AG04450 (cell line): ENCODE measurements at places on chromosomes 11 and 22. TPM values are rescaled to one million over a fixed set of nuclear protein-coding genes. Genes with fewer than 3 reads are reported as not detected.

- DNase-seq: peak; percentile 2
Observed at GRCh38 chr11:13073119-13073981, 64.2 kb downstream of the RASSF10 start.

DSCAML1 gene
- polyA plus RNA-seq: not detected in 2 replicates

DNA sequence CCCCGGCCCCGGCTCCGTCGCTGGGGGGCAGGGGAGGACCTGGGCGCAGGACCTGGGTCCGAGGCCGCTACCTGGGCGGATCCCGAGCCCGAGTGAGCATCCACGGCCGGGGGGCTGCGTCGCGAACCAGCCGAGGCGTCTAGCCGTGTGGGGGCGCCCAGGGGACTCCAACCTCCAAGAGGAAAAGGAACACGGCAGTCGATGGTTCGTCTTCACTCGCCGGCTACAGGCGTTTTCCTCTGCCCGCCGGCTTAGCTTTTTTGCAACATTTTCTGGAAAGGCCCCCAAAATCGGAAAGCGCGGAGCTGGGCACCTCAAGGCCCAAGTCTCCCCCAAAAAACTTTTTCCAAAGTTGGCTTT, 666 bp downstream of the PDGFB start:
- no peak for DNase-seq

B3GAT1 gene
- polyA plus RNA-seq: not detected in 2 replicates

DNA sequence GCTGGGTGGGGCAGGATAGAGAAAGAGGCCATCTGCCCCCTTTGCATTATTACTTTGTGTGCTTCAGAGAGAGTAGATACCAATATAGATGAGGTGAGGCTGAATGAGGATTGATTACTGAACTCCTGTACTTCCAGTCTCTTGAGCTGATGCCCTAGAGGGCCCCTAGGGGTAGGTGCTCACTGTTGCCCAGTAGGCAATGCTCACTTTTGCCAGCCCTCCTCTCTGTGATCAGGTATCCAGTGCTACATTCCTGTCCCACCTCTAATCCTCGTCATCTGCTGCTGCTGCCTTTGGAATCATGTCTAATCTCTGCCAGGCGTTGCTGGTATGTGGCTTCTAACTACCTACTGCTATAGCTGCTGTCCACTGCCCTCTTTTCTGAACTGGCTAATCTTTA, 57.2 kb downstream of the CCDC83 start:
- no peak for DNase-seq

GRCh38 chr11:46239801-46240061, 37.7 kb upstream of the CREB3L1 start:
- no peak for DNase-seq

MIAT gene
- 7.8 and 9.4 TPM in 2 replicates for polyA plus RNA-seq

DNA sequence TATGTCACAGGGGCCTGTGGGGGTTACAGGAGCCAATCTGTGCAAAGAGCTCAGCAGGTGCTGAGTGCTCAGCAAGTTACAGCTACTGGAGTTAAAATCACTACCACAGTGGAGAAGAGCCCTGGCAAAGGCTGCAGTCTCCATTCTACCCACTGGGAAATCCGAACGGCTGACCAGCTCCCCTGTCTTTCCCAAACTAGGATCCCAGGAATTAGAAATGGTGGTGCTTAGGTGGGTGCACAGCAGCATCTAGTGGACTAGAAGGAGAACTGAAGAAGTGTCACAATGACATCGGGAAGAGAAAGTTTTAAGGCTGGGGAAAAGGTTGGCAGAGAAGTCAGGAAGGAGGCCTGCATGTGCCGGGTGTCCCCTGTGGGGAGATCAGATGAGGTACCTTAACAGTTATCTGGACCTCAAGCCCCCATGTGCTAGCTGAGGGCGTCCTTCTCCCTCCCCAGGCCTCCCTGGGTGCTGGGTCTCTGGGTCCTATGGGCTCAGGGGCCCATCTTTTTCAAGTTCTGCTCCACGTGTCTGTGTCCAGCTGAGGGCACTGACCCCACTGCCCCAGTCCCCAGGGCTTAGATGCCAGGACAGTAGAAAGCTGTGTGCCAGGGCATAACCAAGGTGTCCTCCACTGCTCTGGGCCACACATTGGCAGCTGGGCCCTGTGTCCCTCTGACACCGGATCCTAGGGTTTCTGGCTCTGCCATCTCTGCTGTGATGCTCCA, 1.9 kb downstream of the PIWIL3 start:
- no peak for DNase-seq

DNA sequence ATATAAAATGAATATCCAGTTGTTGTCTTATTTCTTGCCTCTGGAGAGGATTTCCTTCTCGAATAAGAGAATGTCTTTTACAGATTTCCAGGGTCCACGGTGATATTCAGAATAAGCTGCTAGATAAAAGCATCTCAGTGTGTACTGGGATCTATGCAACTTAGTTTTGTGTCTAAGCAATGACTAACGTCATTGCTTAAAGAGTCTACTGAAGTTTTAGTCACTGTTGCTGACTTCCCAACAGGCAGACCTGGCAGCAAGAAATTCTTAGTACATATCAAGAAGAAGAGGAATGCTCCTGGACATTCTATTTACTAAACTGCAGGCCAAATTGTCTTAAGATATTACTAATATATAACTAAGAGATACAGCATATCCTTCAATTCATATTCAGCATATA, 70.3 kb downstream of the SOX6 start:
- DNase-seq: no peak

GRCh38 chr22:23047742-23048141, 22.6 kb upstream of the GNAZ start:
- DNase-seq: no peak

OR52E6 gene
- polyA plus RNA-seq: not detected in 2 replicates

DNA sequence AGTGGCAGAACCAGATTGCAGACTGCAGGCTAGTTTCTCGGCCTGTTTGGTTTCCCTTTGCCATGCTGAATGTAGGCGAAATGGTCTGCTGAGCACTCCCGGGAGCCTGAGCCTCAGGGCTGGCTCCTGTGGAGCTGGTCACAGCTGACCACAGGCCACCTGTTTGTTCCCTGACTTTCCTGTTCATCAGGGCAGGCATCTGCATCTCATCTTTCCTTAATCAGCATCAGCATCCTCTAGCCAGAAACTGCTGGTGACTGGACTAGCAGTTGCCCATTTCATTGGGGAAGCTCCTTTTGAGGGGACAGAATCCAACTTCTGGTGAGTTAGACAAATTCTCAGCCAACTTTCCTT, 20.2 kb upstream of the C11orf96 start:
- DNase-seq: no peak

SOX6 gene
- 6.0 and 6.3 TPM in 2 replicates for polyA plus RNA-seq

GRCh38 chr11:67006029-67006884, 16.7 kb upstream of the SYT12 start:
- no peak for DNase-seq

- DNase-seq: no peak
Observed at GRCh38 chr11:131616481-131617140, 246.2 kb downstream of the NTM start.

PATE4 gene
- polyA plus RNA-seq: not detected in 2 replicates

DNA sequence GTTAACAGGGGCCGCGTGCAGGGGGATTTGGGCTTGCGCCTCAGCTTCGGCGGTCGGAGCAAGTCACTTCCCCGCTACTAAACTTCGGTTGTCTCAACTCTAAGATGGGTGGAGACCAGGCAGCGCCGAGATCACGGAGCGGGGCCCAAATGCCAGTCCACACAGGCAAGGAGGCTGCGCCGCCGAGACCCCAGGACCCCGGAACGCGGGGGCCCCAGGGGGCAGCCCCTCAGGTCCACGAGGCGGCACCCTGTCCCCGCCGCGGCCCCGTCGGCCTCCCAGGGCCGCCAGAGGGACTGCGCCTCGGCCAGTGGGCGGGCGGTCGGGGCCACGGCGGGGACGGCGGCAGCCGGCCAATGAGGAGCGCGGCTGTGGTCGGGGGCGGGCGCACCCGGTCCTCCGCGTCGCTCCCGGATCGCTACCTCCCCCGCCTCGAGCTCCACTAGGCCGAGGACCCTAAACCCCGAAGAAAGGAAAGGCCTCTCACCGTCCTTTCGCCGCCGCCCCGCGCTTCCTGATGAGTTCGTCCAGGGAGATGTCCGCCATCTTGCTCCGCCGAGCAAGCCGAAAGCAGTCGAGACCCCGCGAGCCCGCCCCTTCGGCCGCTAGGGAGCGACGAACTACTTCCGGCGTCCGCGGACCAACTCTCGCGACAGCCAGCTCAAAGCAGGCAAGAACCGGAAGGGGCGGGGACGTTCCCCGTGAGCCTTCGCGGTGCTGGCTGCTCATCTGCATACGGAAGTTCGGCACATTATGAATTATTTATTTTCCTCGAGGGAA, at the start of gene POLDIP3:
Gene POLDIP3, minus strand, starts transcription at position 572 of the 780 bp plus-strand sequence. Its CDS starts 26 bp downstream, at position 546.
- peak; percentile 97 for DNase-seq

GRCh38 chr11:11982975-11983374, 25.5 kb downstream of the DKK3 start:
- no peak for DNase-seq

GRCh38 chr11:76638270-76639197, 32.0 kb downstream of the LRRC32 start:
- DNase-seq: no peak

- no peak for DNase-seq
Observed at GRCh38 chr22:50678651-50679521, 6.3 kb downstream of the SHANK3 start.

GRCh38 chr11:104094576-104094975, 58.1 kb downstream of the DDI1 start:
- no peak for DNase-seq

GRCh38 chr11:119983240-119983732, 154.6 kb downstream of the TRIM29 start:
- DNase-seq: no peak

GRCh38 chr11:48028914-48029680, 48.7 kb downstream of the PTPRJ start:
- no peak for DNase-seq

DNA sequence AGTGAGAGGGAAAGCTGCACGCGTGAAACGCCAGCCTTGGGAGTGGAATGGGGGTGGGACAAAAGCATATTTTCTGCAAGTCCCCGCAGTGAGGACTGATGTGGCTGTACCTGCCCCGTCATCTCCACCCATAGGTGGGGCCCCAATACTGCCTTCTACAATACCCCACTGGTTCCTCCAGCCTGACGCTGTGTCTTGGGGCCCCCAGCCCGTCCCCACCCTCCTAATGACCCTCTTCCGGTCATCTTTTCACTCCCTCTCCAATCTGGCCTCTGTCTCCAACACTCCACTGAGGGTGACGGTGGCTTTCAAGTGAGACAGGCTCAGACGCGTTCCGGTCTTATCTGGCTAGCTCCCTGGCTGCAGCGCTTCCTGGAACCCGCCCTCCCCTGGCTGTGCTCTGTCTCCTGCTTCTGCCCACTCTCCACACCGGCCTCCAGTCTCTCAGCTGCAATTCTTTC, 104.2 kb downstream of the MICAL3 start:
- DNase-seq: no peak

MOV10L1 gene
- 4.2 and 4.6 TPM in 2 replicates for polyA plus RNA-seq

RFPL1 gene
- polyA plus RNA-seq: not detected in 2 replicates

- peak; percentile 59 for DNase-seq
Observed at GRCh38 chr11:72975778-72976521, 161.7 kb downstream of the ATG16L2 start.

GRCh38 chr11:47661245-47661644, 18.9 kb upstream of the MTCH2 start:
- no peak for DNase-seq
